ENCODE measurements at places on chromosomes 5 and 9. TPM values are rescaled to one million over a fixed set of nuclear protein-coding genes. Genes with fewer than 3 reads are reported as not detected.

LCN9 gene
- not detected for polyA plus RNA-seq

LRRC70 gene
- not detected for polyA plus RNA-seq

DNA sequence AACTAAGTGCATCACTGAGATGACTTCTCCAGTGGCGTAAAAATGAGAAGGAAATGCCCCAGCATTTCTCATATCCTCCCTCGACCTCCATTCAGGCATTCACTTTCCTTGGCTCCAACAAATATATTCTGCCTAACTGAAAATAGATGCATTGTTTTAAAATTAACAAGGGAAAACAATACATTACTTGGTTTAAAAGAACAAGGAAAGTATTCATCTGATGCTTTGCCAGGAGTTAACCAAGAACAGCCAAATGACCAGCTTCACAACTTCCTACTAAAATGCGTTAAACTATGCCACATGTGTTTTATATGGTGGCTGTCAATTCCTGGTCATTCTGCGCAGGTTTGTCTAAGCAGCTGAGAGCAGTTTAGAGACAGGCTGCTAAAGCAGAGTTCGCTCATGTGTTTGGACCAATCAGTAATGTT lies 121.4 kb downstream of the GNAQ start:
- DNase-seq: no peak

DNA sequence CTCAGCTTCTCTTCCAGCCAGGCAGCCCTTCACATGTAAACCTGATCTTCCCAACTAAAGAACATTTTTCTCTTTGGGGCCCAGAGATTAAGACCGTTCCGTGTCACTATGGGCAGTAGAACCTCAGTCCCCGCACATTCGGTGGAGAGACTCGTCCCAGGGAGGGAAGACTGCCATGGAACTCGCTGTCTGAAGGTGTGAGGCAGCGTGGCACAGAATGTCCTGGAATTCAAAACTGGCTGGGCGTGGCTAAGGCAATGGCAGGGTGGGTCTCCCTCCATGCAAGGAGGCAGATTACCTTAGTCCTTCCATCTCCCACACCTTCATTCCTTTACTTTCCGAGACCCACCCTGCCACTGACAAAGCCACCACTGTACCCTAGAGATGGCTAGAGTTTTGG lies 57.4 kb upstream of the ZNF354A start:
- no peak for DNase-seq

DNA sequence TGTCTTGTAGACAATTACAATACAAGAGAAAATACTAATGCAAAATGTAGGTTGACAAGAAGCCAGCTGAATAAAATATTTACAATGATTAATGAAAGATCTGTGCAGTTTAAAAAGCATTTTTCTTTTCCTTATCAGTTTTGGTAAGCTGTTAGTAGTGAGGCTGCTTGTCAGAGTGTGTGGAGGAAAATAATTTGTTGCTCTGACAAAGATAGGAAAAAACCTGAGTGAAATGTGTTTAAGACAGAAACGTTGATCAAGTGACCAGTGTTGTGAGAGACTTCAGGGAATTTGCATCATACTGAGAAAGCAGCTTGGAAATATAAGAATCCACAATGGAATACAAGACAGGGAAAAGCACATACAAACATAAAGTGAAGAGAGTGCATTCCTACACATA lies 360.3 kb upstream of the CDH18 start:
- DNase-seq: no peak
